Activated CD4-positive, alpha-beta T cell treated with anti-CD3 and anti-CD28 coated beads, Interleukin-2, amount 10 ng/mL, durations not matched to agents 7 days and 5 days (primary cell): ENCODE measurements at places on chromosomes 4 and X. TPM values are rescaled to one million over a fixed set of nuclear protein-coding genes. Genes with fewer than 3 reads are reported as not detected.

ASB12 gene
- not detected for total RNA-seq

NPY2R gene
- total RNA-seq, result not detected

SOD3 gene
- not detected for total RNA-seq

PNCK gene
- total RNA-seq, result not detected

BTC gene
- total RNA-seq, result not detected

NEUROG2 gene
- total RNA-seq, result not detected

MEPE gene
- not detected for total RNA-seq

AVPR2 gene
- total RNA-seq, result not detected

FRMD7 gene
- total RNA-seq, result not detected

KDR gene
- not detected for total RNA-seq

POU4F2 gene
- not detected for total RNA-seq

HSD17B13 gene
- total RNA-seq, result not detected

MAP7D2 gene
- 0.12 TPM for total RNA-seq

RRH gene
- not detected for total RNA-seq

RIBC1 gene
- 1.1 TPM for total RNA-seq

YY2 gene
- total RNA-seq, result 2.0 TPM

TIGD2 gene
- total RNA-seq, result 5.9 TPM

RNF212 gene
- 3.2 TPM for total RNA-seq

GDPD2 gene
- total RNA-seq, result 0.22 TPM

HSD17B10 gene
- 99.6 TPM for total RNA-seq

RP2 gene
- total RNA-seq, result 9.4 TPM

AGTR2 gene
- not detected for total RNA-seq

RHOXF2 gene
- not detected for total RNA-seq

ADH6 gene
- not detected for total RNA-seq

PPP1R2C gene
- total RNA-seq, result not detected

ANXA3 gene
- 1.2 TPM for total RNA-seq

AKAP14 gene
- not detected for total RNA-seq

HMX1 gene
- total RNA-seq, result not detected

CPE gene
- not detected for total RNA-seq

RTL3 gene
- total RNA-seq, result not detected
